GM19239 (cell line): ENCODE measurements at places on chromosomes 12 and 14.

GRCh38 chr12:56983386-56983785 lies 23.0 kb downstream of the ZBTB39 start:
- no peak for DNase-seq

DNA sequence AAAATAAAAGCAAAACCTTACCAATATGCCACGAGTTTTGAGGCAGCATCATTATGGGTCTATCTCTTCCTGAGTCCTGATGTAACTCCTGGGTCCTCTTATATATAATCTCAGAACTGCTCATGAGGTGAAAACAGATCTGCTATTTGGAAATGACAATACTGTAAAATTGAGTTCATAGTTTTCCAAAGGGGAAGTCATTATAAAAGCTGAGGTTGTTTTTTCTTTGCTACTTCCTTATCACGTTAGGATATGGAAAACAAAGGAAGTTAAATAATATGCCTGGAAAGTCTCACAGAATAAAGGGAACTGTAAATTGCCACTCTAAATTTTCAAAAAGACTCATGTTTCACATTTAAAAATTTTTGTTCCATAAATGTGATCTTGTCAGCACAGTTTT lies at the start of gene CD163L1:
Gene CD163L1, minus strand, starts transcription at position 78 of the 400 bp plus-strand sequence. Its CDS starts 26 bp downstream, at position 52.
- no peak for DNase-seq

DNA sequence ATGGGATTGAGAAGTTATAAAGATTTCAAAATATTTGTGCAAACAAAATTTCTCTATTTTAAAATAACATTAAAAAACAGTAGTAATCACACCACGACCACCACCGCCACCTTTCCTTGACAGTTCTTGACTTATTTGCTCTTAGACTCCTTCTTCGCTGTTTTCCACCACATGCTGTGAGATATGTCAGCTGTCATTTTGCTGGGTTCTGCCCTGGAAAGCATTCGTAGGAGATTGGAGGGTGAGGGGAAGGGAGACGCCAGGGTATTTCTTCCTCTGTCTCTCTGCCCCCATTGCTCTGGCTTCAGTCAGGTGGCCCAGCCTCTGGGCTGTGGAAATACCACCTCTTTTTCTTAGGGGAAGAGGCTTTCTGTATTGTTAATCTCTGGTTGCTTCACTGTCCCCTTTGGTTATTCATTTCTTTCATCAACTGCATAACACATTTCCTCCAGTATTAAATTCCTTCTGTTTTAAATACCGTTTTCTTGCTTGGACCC lies 186.2 kb downstream of the NEDD1 start:
- DNase-seq: no peak

DNA sequence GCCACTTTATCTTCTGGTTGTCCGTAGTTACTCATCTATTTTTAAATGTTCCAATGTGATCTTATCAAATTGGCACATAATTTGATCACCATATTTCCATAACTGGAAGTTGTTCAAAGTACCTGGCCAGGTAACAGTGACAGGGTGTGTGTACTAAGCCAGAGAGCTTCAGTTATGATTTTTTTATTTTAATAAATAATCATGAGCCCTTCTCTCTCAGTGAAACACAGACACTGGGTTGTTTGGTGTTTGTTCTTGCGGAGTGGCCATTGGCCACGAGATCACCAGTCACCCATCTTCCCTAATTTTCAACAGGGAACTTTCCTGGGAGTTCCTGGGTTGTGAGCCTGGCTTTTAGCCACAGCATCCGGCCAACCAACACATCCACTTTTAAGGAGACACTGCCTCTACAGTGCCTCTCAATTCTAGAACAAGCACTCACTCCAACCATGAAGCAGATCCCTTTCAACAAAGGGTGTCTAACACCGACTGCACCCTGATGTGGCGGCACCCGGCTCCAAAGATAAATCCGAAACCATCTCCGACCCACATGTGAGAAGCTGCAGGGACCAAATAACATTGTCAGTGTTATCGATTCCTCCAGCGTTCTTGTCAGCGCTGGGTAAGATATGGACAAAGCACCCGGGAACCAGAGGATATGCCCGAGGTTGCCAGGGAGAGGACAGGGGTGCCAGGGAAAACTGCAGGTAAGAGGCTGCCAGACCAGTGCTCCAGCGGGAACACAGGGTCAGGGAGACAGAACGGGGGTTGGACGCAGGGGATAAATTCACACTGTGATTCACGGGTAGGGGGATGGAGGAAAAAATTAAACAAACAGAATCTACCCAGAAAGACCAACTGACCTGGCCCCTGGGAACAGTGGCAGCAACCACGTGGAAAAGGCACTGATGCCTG lies 49.9 kb downstream of the FOXN3 start:
- no peak for DNase-seq

GRCh38 chr14:67447033-67447381 lies 35.0 kb upstream of the PLEK2 start:
- DNase-seq: no peak

DNA sequence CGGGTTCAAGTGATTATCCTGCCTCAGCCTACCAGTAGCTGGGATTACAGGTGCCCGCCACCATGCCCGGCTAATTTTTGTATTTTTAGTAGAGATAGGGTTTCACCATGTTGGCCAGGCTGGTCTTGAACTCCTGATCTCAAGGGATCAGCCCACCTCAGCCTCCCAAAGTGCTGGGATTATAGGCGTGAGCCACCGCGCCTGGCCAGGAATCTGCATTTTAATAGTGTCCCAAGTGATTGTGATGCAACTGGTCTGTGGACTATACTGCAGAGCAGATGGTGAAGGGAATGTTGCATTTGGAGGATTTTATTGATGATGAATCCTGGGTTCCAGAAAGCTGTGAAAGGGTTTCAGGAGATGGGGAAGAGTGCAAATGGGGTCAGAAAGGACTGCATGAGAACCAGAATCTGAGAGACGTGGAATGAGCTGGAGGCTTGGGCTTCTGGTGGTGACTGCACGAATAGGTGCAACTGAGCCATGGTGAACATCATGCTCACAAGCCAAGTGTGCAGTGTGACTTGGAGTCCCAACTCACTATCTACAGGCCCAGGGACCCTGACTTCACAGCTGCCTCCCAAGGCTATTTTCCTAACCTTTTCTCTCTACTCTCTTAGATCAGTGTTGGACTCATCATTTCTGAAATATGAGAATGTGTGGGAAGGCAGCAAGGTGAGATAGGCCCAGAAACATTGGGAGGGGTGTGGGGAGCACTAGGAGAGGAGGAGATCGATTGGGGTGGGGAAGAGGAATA lies 4.5 kb downstream of the RPS26 start:
- DNase-seq: no peak

GRCh38 chr14:43522191-43522590 lies 984.9 kb downstream of the FSCB start:
- no peak for DNase-seq

DNA sequence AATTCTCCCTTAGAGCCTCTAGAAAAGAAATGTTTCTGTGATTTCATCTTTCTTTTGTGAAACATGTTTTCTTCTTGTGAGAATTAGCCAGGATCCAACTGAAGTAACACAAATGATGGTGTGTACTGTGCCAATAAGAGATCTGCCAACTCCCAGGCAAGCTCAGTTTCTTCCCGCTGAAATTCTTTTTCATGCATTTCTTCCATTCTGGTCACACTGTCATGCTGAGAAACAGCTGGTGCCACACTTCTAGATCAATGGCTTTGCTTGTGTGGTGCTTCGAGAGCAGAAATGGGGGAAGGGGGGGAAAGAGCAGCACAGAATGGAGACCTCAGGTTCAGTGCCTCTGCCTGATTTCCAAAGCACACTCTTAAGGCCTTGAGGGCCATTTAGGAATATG lies 41.4 kb upstream of the FGF6 start:
- no peak for DNase-seq

- peak; percentile 66 for DNase-seq
These were observed 40.2 kb upstream of the FBRSL1 start for GRCh38 chr12:132449565-132450417.

DNA sequence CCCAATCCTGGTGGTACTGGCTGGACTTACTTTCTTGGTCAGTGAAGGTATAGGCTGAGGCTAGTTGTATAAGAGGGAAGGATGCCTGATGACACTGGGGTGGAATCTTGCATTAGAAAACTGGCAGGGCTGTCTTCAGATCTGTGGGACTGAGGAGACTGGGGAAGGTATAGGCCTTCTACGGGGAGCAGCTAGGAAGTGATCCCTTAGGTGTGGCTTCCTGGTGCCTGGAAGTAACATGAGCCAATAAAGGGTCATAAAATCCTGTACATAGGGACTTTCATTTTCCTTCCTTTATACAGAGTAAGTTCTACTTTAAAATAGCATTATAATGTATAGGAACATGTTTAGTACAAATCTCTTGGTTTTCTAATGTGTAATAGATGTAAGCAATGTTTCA lies 716.8 kb downstream of the LRFN5 start:
- DNase-seq: no peak

DNA sequence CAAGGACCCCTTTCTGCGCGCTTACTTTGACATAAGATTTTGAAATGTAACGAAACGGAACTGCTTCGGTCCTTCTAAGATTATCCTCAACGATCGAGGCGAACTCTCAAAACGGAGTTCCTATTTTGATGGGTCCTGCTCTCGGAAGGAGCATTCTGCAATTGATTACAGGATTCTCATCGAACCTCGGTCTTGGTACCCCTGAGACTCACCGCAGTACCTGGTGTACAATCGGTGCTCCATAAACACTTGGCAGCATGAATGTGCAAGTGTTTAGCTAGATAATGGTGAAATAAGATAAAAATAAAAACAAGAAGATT lies 530 bp upstream of the NEMF start:
- DNase-seq: no peak

DNA sequence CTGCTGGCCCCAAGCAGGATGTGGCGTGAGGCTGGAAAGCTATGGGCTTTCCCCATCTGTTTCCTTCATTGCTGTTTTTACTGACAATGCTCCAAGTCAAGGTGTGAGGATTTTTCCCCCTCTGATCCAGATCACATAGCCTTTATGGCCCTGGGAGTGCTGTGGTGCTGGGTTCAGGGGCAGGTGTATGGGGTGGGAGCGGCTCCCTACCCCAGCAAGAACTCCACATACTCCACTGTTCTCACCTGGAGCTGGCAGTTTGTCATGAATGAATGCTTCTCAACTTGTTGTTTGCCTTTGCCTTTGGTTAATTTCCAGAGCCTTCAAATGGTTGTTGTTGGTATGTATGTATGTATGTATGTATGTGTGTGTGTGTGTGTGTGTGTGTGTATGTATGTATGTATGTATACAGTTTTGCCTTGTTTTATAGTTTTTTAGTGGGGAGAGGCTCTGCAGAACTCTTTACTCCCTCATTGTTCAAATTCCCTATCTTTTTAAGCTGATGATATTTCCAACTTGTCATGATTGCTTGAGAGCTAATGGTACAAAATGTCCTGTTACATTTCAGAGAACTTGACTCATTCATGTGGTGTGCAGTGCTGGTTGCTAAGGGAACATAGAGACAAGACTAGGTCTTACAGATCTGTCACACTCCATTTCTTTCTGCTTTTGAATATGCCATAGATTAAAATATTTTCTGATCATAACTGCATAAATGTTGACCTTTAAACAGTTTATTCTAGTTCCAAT lies 36.6 kb upstream of the ASPG start:
- no peak for DNase-seq

DNA sequence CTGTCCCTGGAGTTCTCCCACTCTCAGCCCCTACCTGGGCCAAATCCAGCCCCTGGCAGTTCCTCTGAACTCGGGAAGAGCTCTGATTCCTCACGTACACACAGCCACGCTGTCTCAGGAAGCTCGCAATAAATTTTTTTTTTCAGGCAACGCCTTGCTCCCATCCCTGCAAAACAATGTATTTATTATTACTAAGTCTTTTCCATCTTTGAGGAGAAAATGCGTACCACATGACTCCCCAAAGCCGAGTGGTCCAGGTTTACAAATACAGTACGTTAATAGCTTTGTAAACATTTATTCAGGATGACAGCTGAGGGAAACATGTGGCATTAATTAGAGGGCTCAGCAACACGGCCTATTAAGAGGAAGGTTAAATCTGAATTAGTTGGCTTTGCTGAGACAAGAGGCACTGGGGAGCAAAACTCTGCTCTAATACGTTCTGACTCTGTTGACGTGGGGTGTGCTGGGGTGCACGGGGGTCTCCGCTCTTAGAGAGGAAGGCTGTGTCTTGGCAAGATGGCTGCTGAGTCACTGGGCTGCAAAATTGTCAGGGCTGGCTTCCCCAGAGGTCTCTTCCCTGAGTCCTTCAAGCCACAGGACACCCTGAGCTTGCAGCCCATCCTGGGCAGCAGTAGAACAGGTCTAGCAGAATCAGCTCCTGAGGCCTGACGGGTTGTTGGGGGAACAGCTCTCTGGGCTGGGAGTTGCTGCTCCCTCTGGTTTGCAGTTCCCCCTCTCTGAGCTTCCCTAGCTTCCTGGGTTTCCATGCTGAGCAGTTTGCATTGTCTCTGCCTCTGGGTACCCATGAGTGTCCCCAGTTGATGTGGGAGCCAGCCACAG lies 185.2 kb upstream of the TBX3 start:
- no peak for DNase-seq

GRCh38 chr12:52636189-52636588 lies 15.8 kb downstream of the KRT2 start:
- no peak for DNase-seq

DNA sequence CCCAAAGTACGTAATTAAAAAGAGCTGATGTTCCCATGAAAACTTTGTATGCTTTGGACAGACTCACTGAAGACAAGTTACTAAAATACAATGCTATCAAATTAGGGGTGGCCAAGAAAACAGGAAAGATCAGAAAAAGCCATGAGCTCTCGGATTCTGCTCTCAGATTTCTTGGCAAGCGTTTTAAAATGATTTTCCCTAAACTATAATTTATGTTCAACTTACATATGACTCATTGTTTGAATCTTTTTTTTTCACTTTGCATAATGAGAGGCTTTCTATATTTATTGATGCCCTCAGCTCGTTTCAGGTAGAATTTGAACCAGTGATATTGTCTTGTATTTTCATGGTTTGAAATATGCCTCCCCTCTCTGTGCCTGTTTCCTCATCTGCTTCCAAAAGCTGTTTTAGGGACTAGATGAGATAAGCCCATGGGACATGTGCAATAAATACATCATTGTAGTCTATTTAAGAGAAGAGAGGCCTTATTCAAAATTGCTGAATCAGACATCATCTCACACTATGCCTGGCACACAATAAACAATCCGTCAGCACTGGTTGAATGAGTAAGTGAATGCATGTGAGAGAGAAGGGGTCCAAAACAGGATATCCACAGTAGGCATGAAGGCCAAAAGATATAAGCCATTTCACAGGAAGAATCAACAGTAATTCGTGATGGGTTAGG lies 4.7 kb upstream of the IPO8 start:
- no peak for DNase-seq

GRCh38 chr12:49873361-49873934 lies 30.3 kb downstream of the FAIM2 start:
- no peak for DNase-seq
